ENCODE measurements at places on chromosomes 2 and 18.

GRCh38 chr18:68083776-68084175 is 567.3 kb upstream of the DSEL start:
- no peak overlapping the region for H3K4me3 ChIP-seq
- H3K27me3 ChIP-seq, result no peaks in the 10 kb centered on the region
- H3K4me1 ChIP-seq, result no peaks in the 10 kb centered on the region

DNA sequence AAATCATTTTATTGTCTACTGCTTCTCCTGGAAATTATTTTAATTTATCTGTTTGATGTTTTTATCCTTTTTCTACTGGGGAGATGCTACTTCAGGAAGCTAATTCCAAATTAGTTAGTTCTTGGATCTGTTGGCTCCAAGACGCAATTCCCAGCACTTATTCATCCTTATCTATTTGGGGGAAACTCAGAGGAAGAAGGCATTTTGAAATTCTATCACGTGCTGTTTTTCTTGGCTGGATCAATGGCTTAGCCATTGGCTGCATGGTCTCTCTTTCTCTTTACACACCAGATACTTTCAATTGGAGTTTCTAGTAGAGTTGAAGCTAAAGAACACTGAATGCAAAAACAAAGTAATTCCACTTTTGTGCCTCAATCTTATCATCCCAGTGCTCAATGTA is 98.3 kb downstream of the RAPGEF4 start:
- no peaks in the 10 kb centered on the region for H3K36me3 ChIP-seq
- no peaks in the 10 kb centered on the region for H3K4me1 ChIP-seq
- no peak for DNase-seq
- no peaks in the 10 kb centered on the region for H3K27me3 ChIP-seq

DNA sequence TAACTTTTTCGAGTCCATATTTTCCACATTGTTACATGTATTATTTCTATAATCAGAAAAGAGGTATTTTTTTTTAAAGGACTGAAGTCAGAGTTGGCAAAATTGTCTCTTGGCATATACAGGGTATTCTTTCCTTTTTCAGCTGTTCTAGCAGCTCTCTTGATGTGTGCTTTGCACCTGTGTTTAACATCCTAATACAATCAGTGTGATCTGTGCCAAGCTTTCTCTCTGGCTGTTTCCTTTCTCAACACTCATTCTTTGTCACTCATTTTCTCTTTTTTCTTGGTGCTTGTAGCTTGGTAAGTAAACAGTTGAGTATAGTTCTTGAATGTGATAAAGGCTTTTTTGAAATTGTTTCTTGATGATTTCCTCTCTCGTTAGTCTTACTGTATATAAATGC is 9.2 kb downstream of the RNMT start:
- no peak for DNase-seq
- H3K4me3 ChIP-seq, result no peak overlapping the region
- H3K27ac ChIP-seq, result no peak overlapping the region
- no peaks in the 10 kb centered on the region for H3K27me3 ChIP-seq
- H3K36me3 ChIP-seq, result peaks cover 3% of the 10 kb centered on the region
- H3K4me1 ChIP-seq, result no peaks in the 10 kb centered on the region

- no peaks in the 10 kb centered on the region for H3K27me3 ChIP-seq
- no peak overlapping the region for H3K4me3 ChIP-seq
- peaks cover 15% of the 10 kb centered on the region for H3K36me3 ChIP-seq
- peaks cover 7% of the 10 kb centered on the region for H3K4me1 ChIP-seq
These were observed 54.6 kb downstream of the PIKFYVE start for GRCh38 chr2:208320686-208321085.

- peak; percentile 70 for DNase-seq
- peaks cover 9% of the 10 kb centered on the region for H3K4me1 ChIP-seq
- H3K27me3 ChIP-seq, result no peaks in the 10 kb centered on the region
- peak overlapping the region; percentile 85 for H3K4me3 ChIP-seq
These were observed 15.6 kb upstream of the RIOK3 start for GRCh38 chr18:23437357-23438045.

DNA sequence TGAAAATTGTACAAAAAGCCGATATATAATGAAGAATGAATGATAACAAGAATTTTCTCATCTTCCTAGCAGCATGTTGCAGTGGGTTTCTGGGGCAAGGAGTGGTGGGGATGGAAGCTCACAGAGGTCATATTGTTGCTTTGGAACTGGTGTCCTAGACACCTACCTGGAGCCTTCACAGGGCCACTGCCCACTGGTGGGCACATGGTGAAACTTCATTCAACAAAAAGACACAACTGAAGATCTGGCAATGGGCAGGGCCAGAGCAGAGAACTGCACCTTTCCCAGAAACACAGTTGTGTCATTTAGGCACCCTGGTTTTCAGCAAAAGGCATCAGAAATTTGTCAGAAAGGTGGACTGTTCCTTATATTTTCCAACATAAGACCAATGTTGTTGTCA is 115.3 kb downstream of the FHOD3 start:
- no peak overlapping the region for H3K4me3 ChIP-seq
- no peaks in the 10 kb centered on the region for H3K4me1 ChIP-seq
- DNase-seq, result no peak

DNA sequence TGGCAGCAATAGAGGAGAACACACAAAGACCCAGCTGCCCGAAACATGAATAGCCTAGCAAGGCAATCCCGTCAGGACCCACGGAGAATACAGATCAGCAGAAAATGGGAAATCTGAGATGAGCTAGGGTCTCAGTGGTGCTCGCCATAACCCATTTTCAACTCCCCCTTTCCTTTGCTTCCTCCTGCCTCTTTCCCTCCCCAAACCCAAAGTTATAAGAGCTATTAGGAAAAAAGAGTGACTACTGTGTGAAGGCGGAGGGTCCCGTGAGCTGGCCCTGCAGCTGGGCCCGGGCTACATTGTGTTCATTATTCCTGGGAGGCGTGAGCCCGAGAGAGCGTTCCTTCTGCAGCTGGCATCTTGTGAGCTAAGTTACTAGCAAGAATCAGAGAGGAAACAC is 118.4 kb downstream of the PID1 start:
- no peak overlapping the region for H3K27ac ChIP-seq
- no peak overlapping the region for H3K4me3 ChIP-seq
- no peaks in the 10 kb centered on the region for H3K4me1 ChIP-seq
- DNase-seq, result no peak
- H3K36me3 ChIP-seq, result no peaks in the 10 kb centered on the region

DNA sequence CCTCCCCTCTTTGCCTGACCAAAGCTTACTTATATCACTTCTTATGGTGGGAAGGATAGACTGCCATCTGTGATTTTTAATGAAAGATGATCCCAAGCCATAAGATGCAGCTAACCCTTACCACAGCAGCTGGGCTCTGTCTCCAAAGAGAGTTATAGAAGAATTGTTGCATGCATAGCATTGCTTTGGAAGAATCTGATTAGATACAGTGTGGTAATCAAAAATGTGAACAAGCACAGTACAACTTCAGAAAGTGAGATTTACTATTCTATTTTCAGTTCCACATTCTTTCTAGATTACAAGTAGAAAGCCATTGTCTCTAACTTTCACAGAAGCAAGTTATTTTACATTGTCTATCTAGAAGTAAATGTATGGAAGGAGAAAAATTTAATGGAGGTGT is 129.0 kb upstream of the ACVR2A start:
- H3K4me3 ChIP-seq, result no peak overlapping the region
- no peaks in the 10 kb centered on the region for H3K36me3 ChIP-seq
- no peaks in the 10 kb centered on the region for H3K4me1 ChIP-seq
- no peak overlapping the region for H3K27ac ChIP-seq
- H3K27me3 ChIP-seq, result no peaks in the 10 kb centered on the region
- no peak for DNase-seq

GRCh38 chr2:138023976-138024375 is 59.7 kb downstream of the HNMT start:
- H3K27ac ChIP-seq, result no peak overlapping the region
- H3K4me1 ChIP-seq, result peaks cover 11% of the 10 kb centered on the region
- no peak overlapping the region for H3K4me3 ChIP-seq
- H3K36me3 ChIP-seq, result no peaks in the 10 kb centered on the region
- DNase-seq, result no peak
- no peaks in the 10 kb centered on the region for H3K27me3 ChIP-seq

GRCh38 chr2:223598994-223599639 is 3.0 kb downstream of the SCG2 start:
- no peak for DNase-seq
- no peaks in the 10 kb centered on the region for H3K36me3 ChIP-seq
- no peak overlapping the region for H3K27ac ChIP-seq
- H3K27me3 ChIP-seq, result no peaks in the 10 kb centered on the region
- H3K4me3 ChIP-seq, result no peak overlapping the region

DNA sequence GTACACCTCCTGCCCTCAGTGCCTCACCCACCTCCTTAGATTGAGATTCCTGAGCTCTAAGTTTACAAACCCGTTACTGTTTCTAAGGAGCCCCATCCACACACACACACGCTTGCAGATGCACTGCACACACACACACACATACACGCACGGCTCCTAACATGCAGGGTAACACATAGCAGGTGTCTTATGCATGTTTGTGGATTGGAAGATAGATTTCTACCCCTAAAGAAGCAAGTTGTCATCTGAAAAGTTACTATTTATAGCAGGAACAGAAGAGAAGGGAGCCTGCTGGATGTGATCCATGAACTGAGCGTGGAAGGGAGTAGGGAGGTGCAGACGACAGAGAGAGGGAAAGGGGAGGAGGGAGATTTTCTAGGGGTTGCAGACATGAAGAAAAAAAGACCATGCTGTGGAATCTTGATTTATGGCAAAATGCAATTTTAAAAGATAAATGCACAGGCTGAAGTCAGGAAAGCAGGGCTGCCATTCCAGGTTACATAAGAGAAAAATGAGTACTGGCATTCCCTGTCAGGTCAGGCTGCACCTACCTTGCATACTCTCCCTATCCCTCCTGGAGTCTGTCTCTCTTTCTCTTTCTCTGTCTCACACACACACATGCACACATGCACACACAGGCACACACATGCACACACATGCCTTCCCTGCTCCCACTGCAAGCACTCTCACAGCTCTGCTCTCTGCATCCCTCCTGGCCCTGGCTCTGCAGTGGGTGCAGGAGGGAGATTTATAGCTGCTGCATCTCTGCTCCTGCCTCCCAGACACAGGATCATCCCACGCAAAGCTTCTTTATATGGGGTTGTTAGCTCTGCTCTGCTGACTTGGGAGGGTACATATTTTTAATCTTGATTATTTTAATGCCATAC is 192.6 kb upstream of the MYT1L start:
- H3K4me3 ChIP-seq, result no peak overlapping the region
- no peaks in the 10 kb centered on the region for H3K36me3 ChIP-seq
- H3K4me1 ChIP-seq, result no peaks in the 10 kb centered on the region
- no peak for DNase-seq
- no peak overlapping the region for H3K27ac ChIP-seq
- no peaks in the 10 kb centered on the region for H3K27me3 ChIP-seq

DNA sequence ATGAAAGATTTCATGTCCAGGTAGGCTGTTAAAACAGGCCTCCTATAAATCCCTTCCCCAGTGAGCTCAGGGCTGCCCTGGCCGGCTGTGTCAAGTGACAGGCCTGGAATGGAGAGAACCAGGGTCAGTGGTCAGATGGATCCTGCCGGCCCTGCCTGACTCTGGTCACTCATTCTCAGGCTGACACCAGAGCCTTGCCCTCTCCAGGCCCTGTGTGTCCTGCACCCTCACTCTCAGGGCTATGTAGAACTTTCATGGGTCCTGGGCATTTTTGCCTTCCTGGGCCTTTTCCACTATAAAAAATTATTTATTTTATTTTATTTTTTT is 82.0 kb upstream of the RGPD5 start:
- no peak overlapping the region for H3K4me3 ChIP-seq
- DNase-seq, result no peak
- H3K36me3 ChIP-seq, result no peaks in the 10 kb centered on the region
- no peaks in the 10 kb centered on the region for H3K27me3 ChIP-seq

GRCh38 chr2:109376796-109377495 is 236.8 kb downstream of the SEPTIN10 start:
- peaks cover 26% of the 10 kb centered on the region for H3K36me3 ChIP-seq
- no peak for DNase-seq
- no peak overlapping the region for H3K4me3 ChIP-seq

DNA sequence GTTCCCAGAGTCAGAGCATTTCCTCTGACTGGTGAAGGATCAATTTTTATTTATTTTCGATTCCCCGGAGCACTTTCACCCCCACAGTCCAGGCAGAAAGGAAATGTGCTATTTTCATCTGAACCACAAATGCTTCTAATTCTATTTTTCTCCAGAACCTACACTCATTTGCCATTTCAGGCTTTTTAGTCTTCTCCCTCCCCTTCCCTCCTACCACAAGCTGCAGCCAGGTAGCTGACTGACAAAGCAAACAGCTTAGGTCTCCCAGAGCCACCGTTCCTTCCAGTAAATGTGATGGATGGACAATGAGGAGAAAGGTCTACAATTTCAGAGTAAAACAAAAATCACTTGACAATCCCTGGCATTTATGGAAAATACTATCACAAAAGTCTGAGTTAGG is 76.9 kb downstream of the KLF7 start:
- H3K4me1 ChIP-seq, result no peaks in the 10 kb centered on the region
- H3K27me3 ChIP-seq, result no peaks in the 10 kb centered on the region
- no peak overlapping the region for H3K4me3 ChIP-seq
- DNase-seq, result no peak

- H3K36me3 ChIP-seq, result no peaks in the 10 kb centered on the region
- DNase-seq, result no peak
- H3K27ac ChIP-seq, result no peak overlapping the region
- H3K4me3 ChIP-seq, result no peak overlapping the region
- H3K27me3 ChIP-seq, result no peaks in the 10 kb centered on the region
These were observed 177.8 kb downstream of the BCL2 start for GRCh38 chr18:63141778-63142176.
